ENCODE measurements at places on chromosomes 13 and 19.

GRCh38 chr13:30584051-30584731 is 33.5 kb upstream of the USPL1 start:
- DNase-seq: no peak

GRCh38 chr19:29321116-29321515 is 108.2 kb upstream of the UQCRFS1 start:
- DNase-seq: no peak

GRCh38 chr19:16076958-16077611 is 790 bp downstream of the TPM4 start:
- no peak for DNase-seq

- DNase-seq: no peak
Observed at GRCh38 chr19:677601-678436, 1.6 kb downstream of the FSTL3 start.

DNA sequence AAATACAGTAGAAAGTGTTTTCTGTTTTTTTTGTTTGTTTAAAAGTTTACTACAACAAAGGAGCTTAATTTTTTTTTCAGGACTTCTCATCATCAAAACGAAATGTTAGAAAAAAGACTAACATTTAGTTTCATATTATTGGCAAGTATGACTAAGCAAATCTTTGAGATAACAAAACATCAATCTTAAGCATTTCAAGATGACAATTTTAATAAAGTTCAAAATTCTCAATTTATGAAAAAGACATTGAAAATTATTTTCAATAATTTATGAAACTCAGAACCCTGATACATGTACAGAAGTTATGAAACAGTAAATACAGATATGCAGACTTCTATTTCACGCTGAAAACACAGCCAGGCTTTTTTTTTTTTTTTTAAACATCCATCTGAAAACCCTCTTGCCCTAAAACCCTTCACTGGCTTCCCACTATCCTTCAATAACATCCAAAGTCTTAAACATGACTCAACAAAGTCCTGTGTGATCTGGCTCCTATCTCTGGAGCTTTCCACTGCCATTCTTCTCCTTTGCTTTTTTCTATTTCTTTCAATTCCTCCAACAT is 3.9 kb downstream of the RBM26 start:
- DNase-seq: no peak

GRCh38 chr13:106407338-106407737 is 128.1 kb downstream of the EFNB2 start:
- DNase-seq: no peak

DNA sequence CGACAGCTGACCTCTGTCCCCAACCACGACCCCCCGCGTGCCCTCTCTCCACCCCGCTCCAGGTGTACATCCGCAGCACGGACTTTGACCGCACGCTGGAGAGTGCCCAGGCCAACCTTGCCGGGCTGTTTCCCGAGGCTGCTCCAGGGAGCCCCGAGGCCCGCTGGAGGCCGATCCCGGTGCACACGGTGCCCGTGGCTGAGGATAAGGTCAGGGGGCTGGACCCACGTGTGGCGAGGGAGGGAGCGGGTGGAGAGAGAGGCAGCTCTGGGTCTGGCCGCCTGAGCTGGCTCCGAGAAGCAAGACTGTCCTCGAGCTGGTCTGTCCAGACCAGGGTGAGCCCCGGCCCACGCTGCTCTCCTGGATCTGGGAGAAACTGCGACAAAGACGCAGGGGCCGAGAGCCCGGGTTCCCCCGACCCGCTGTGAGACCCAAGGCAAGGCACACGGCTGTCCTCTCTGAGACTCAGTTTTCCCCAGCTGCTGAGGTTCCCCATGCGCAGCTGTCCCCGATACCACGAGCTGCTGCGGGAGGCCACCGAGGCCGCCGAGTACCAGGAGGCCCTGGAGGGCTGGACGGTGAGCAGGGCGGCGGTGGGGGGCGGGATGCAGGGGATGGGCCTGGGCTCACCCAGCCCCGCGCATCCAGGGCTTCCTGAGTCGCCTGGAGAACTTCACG is 1.5 kb downstream of the ACP4 start:
- DNase-seq: no peak

All from skeletal muscle cell (primary cell).